ENCODE measurements at places on chromosomes 2 and 18.

DNA sequence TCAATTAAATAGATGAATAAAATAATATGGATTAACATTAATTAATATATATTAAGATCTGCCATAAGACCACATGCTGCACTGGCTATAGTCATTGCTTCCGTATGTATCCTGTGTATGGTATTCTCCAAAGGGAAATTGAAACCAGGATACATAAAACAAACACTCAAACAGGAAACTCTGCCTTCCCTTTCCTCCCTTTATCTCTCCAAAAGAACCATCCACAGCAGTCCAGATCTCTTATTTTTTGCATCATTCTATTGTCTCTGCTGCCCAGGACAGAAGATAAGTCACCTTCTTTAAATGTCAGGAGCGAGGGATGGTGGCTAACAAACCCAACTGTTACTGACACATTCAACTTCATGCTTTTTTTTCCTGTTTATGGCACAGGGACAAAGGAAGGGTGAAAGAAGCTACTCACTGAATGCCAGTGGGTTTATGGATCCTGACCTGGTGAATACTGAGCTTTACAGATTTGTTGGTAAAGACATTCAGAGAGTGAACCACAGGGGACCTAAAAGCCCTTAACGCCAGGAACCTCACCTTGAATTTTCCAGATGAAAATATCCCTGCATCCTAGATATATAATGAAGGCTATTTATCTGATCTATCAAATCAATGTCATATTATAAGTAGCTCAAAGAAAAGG, 67.5 kb downstream of the CSRNP3 start:
- DNase-seq = no peak

DNA sequence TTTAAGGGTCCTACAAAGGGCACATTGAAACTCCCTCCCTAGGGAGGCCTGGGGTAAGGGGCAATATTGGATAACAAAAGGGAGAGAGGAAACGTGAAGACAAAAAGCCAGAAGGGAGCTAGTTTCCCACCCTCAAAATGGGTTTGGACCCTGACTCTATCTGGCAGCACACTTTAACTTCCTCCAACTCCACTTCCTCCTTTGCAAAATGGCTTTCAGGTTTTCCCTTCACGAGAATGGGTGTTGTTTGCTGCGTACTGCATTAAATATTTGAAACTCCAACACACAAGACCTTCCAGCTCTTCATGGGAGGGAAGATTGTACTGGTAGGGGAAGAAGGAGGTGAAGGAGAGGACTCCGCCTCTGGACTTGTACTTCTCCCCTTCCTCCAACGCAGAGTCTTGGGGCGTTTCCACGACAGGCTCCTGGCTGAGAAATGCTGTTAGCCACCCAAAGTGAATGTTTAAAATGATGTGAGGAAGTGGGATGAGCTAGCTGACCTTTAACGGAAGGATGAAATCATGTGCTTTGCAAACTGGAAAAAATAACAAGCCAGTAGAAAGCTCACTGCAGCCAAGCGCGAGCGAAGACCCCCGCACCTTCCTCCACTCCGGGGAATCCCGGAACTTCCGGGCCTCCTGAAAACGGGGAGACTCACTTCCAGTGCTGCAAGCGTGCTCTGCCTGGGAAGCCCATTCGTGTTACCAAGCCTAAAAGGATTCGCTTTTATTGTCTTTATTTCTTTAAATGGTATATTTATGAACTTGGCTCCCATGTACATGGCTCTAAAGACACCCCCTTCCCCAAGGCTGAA, 85.6 kb downstream of the VIT start:
- no peak for DNase-seq

- DNase-seq = no peak
Observed at GRCh38 chr2:131040661-131041401, 52.4 kb downstream of the FAM168B start.

DNA sequence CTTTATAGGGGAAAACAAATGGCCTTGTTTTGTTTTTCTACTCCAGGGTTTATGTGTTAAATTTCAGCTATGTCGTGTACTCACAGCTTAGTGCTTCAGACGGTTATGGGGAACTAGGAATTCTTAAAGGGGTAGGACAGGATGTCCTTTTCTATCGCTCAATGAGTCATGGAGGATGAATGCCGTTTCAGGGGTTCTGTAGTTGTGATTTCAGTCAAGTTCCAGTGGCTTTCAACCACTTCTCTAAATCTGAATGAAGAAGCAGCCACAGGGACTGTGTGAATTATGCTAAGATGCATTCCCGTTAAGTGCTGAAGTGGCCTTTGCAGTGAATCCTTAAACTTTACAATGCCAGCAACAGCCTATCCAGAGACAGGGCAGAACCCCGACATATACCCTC, 1231.7 kb upstream of the ZEB2 start:
- no peak for DNase-seq

DNA sequence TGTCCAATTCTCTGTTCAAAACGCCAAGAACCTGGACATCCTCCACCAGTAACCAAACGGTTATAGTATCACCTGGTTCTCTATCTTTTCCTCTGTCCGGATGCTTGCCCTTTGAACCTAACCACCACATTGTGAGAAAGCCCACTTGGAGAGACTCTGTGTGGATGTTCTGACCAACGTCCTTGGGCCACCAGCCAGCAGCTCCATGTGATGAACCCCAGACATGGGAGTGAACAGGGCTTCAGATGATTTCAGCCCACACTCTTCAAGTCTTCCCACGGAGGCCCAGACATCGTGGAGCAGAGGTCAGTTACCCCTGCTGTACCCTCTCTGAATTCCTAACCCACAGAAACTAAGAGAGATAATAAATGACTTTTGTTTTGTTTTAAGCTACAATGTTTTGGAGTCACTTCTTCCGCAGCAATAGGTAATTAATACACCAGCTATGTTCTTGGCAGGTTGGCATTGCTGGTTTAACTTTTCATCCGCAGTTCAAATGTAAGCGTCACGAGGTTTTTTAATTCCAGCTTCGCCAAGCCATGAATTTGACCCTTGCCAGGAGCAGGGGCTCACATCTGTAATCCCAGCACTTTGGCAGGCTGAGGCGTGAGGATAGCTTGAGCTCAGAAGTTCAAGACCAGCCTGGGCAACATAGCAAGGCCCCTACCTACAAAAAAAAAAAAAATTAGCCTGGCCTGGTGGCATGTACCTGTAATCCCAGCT, 36.1 kb upstream of the ZNF532 start:
- no peak for DNase-seq

GRCh38 chr2:232941912-232942594, 71.0 kb downstream of the NGEF start:
- DNase-seq = no peak

GRCh38 chr2:2868085-2868484, 509.5 kb downstream of the EIPR1 start:
- DNase-seq = no peak

DNA sequence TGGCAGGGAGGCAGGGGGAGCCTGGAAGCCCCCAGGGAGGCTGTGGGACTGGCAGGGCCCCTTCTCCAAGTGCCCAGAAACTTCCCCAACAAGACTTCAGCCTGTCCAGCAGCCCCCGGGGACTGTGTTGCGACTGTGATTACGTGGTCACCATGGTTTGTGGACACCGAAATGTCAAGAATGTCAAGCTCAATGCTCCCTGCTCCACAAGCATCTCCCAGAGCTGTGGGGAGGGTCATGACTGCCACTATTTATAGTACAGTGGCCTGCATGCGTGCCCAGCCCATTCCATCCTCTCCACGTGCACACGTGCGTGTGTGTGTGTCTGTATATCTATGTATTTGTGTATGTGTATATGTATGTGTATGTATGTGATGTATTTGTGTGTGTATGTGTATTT, 93.8 kb upstream of the MBOAT2 start:
- no peak for DNase-seq

GRCh38 chr2:163210430-163210918, 371.9 kb upstream of the KCNH7 start:
- DNase-seq = no peak

DNA sequence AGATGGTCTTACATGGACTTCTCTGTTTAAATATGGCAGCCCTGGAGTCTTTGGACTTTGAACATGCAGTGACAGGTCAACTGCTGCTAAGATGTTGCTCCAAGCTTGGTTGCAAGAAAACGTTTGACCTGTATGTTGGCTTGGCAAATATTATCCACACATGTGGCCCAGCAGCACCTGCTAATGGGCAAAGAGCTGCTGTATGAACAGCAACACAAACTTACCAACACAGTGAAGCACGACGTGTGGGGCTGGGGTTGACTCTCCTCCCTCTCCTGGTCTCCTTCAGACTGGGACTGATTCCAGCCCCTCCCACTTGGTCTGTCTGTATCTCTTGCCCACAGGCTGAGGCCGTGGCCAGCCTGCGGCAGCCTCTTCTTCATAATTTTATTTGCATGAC, 3.8 kb downstream of the KCNE4 start:
- no peak for DNase-seq

GRCh38 chr2:188676010-188676400, 298.2 kb upstream of the COL3A1 start:
- DNase-seq = no peak

DNA sequence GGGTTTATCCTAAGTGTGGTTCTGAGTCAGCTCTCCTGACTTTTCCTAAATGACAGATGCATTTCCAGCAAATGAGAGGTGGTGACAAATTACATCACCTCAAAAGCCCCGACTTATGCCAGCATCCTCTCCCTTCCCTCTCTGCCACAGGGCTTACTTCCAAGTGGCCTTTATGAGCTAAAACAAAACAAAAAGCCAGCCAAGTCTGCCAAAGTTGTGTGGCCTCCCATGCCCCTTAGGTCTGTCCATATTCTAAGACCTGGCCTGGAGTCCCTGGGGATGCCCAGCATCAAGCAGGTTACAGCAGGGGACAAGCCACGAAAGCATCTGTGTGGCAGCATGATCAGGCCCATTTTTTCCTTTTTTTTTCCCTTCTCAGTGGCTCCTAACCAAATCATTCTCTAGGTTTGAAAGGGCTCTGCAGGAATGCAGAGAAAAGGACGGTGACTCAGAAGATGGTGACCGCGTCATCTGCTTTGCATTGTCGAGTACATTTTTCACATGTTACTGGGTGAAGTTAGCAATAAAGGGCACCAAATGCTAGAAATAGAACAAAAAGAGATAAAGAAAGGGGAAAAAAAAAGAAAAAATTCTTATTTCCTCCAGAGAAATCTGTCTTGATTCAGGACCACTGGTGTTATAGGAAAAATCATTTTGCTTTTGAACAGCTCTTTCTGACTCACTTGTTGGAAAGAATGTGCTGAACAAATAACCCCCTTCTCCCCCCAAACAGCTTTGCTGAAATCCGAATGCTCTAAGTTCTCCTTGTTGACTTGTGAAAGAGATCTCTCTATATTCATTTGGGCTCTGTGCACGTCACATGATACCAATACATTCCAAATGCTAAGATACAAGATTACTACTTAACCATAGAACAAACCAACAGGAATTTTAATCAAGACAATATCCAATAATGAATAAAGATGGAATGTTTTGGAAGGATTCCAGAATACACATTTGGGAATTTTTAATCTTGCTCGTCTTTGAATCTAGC, 178.7 kb downstream of the EN1 start:
- DNase-seq = no peak

DNA sequence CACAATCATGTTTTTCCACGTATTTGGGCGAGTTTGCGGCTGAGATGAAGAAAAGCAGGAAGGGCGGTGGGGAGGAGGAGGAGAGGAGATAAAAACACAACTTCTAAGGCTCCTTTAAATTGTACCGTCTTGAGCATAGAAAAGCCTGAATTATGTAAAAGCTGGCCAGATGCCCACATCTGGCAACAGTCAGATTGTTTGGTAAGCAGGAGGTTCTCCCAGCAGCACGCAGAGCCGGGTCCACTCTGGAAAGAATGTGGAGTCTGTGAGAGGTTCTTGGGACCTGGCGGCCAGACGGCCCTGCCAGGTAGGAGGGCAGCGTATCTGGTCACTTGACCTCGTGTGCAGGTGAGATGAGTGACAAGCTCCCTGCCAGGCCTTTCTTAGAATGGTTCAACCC, 215.3 kb upstream of the APCDD1 start:
- no peak for DNase-seq

- no peak for DNase-seq
Observed at GRCh38 chr18:46184727-46185126, 80.5 kb downstream of the HAUS1 start.

GRCh38 chr2:204425821-204426220, 119.5 kb upstream of the PARD3B start:
- DNase-seq = no peak

- no peak for DNase-seq
Observed at GRCh38 chr2:45448217-45448616, 162.8 kb downstream of the SRBD1 start.

GRCh38 chr2:240553956-240554480, 3.8 kb downstream of the ANKMY1 start:
- no peak for DNase-seq

DNA sequence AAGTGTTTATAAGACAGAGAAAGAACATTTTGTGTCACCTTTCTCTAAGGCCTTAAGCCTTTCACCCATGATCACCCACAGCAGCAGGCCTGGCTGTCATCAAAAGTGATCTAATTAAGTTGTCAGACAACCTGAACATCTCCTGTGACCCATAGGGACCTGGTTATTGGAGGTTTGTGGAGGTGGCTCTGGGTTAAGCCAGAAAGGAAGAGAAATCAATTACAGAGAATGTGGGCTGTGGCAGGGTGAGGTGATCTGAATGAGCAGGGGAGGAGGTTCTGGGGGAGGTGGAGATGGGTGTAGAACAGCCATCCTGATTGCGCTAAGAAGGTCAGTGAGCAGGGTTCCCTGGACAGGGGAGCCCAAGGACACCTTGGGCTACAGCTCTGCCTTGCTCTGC, 170.8 kb downstream of the FSHR start:
- DNase-seq = no peak

GRCh38 chr2:239164335-239164871, 236.4 kb downstream of the HDAC4 start:
- no peak for DNase-seq

DNA sequence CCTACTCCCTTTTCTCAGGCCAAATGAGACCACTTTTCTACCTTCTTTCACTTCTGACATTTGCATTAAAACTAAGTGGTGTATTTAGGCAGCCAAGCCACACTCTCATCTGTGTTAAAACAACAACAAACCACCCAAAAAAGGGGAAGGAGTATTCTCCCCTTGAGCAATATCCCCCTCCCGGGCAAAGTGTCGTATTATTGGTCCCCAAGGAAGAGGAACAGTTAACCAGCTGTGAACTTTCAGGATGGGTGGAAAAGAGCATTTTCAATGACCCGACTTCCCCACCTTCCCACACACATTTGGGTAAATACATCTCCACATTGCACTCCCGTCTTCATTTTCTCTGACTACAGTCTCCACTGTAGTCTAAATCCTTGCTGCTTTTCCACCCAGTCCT, 44.3 kb downstream of the FEZ2 start:
- no peak for DNase-seq

- DNase-seq = no peak
Observed at GRCh38 chr2:63050334-63051041, at the start of gene OTX1. OTX1 (plus strand) TSS chr2:63050830; CDS start chr2:63052991, 2,161 bp downstream.

DNA sequence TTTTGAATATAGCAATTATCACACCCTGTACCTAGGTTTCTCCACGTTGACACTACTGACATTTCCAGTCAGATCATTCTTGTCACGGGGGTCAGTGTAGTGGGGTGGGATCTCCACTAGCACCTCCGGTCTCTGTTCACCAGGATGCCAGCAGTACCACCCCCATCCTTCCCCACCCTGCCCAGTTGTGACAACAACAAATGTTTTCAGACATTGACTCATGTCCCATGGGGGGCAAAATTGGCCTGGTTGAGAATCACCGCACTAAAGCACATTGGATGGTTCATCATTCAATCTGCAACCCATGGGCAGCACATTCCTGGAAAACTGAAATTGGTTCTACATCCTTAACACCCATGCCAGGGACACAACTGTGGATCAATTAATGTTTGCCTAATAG, 32.3 kb downstream of the FEZ2 start:
- no peak for DNase-seq

GRCh38 chr2:211751848-211752247, 786.8 kb downstream of the ERBB4 start:
- DNase-seq = no peak

- DNase-seq = no peak
Observed at GRCh38 chr2:174683392-174683759, 80.9 kb downstream of the CHRNA1 start.

Measured in activated gamma-delta T cell (primary cell).